ENCODE measurements at places on chromosomes 2 and 18.

GRCh38 chr2:136363900-136364299 lies 246.0 kb upstream of the CXCR4 start:
- DNase-seq: no peak

GRCh38 chr18:9854801-9855676 lies 30.7 kb upstream of the TXNDC2 start:
- no peak for DNase-seq

DNA sequence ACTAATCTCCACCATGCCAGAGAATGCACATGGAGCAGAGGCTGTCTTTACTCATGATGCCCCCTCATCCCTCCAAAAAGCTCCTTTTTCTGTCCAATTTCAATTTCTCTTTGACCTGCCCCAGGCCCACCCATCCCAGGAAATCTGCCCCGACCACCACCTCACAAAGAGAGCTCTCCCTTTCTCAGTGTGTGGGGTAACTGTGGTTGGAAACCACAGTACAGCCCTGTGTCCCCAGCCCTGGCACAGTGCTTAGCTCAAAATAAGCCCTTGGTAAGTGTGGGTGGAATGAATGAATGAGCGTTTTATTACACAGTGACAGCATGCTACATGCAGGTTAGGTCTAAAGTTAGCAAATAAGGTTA lies 43.7 kb upstream of the CAB39 start:
- no peak for DNase-seq

- no peak for DNase-seq
Observed at GRCh38 chr2:85875350-85876050, 13.3 kb downstream of the ST3GAL5 start.

- no peak for DNase-seq
Observed at GRCh38 chr2:98463081-98463481, 18.4 kb downstream of the INPP4A start.

DNA sequence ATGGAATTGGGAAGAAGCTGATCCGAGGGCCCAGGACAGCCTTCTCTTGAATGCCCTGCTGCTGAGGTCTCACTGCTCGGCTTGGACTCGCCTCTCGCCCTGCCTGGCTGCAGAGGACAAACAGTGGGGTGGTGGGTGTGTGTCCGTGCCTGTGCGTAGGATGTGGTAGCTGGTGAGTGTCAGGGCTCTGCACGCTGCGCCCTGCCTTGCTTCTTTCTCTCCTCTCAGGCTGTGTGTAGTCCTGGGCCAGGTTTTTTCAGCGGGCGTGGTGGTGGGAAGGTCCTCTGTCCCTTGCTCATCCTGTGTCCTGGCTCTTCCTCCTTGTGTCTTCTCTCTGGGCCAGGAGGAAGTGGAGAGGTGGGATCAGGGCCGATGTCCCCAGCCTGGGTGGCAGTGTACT lies 44.8 kb downstream of the RRM2 start:
- no peak for DNase-seq

- no peak for DNase-seq
Observed at GRCh38 chr2:16682431-16683118, 16.9 kb upstream of the CYRIA start.

GRCh38 chr2:104844807-104845551 lies 8.9 kb upstream of the POU3F3 start:
- no peak for DNase-seq

DNA sequence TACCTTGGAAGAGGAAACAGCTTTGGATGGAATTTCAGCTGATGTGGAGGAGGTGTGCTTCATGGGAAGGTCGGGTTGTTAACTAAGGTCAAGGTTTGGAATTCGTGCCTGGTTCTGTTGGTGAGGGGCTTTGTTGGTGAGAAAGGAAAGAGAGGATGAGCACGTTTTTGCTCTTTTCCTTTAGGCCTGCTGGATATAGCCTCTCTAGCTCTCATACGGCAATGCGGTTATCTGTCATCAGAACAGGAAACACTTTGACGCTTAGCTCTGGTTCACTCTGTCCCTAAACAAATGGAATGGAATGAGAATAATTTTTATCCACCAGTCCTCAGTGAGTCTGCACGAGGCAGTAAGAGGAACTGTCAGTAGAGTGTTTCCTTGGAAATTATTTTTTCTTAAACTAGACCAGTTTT lies 169.7 kb upstream of the NOSTRIN start:
- DNase-seq: no peak

Data from NCI-H1417 treated with DMSO at 0.1 percent for 48 hours (cell line).